ENCODE measurements at places on chromosomes 1 and 21. TPM values are rescaled to one million over a fixed set of nuclear protein-coding genes. Genes with fewer than 3 reads are reported as not detected.

Gene TCEA3
- 87.3 TPM for total RNA-seq

Gene RBM15
- 22.5 TPM for total RNA-seq

Gene PTBP2
- 13.4 TPM for total RNA-seq

Gene LCE2B
- not detected for total RNA-seq

Gene ADORA1
- 9.5 TPM for total RNA-seq

Gene RPTN
- total RNA-seq: not detected

Gene OR10Z1
- total RNA-seq: not detected

Gene CDK18
- 141 TPM for total RNA-seq

Gene CFH
- 25.6 TPM for total RNA-seq

Gene OLIG2
- total RNA-seq: not detected

Gene KLF17
- total RNA-seq: not detected

Gene HES3
- not detected for total RNA-seq

Gene AIRE
- not detected for total RNA-seq

Gene SH2D2A
- 1.1 TPM for total RNA-seq

Gene DFFB
- 2.0 TPM for total RNA-seq

Gene SMIM1
- 9.5 TPM for total RNA-seq

Gene ATP6V0B
- 82.9 TPM for total RNA-seq

Gene ST6GALNAC5
- total RNA-seq: 0.83 TPM

Gene AMY1C
- not detected for total RNA-seq

Gene HDAC1
- 32.7 TPM for total RNA-seq

Gene CYP2J2
- total RNA-seq: 182 TPM

Gene TFF1
- not detected for total RNA-seq

Gene ABCG1
- total RNA-seq: 13.5 TPM

Gene CYB5RL
- 4.4 TPM for total RNA-seq

Gene LRRC39
- 53.4 TPM for total RNA-seq

Gene OR2L3
- total RNA-seq: not detected

Gene RHD
- total RNA-seq: not detected

Gene CA6
- not detected for total RNA-seq

Gene HLX
- 5.7 TPM for total RNA-seq

Gene SAMD11
- 0.64 TPM for total RNA-seq

Gene SYT2
- not detected for total RNA-seq

Gene ASCL5
- not detected for total RNA-seq

Gene FCRL4
- total RNA-seq: not detected

Gene RAVER2
- 18.3 TPM for total RNA-seq

Gene FCRL5
- not detected for total RNA-seq

Gene SLC2A5
- 3.8 TPM for total RNA-seq

Gene TRIM45
- total RNA-seq: 6.9 TPM

Gene AMY1B
- total RNA-seq: not detected

Gene OR14K1
- not detected for total RNA-seq

Gene S100A1
- 2,190 TPM for total RNA-seq

Gene TIE1
- 21.2 TPM for total RNA-seq

Gene CAPN9
- not detected for total RNA-seq

Gene PTAFR
- 1.5 TPM for total RNA-seq

Gene UMODL1
- 0.19 TPM for total RNA-seq

Gene B3GALT5
- total RNA-seq: 0.07 TPM

Gene CD84
- 1.3 TPM for total RNA-seq

Gene FCRL1
- total RNA-seq: 0.35 TPM

Gene MR1
- 11.5 TPM for total RNA-seq

Gene OPRD1
- not detected for total RNA-seq

Gene TMPRSS2
- total RNA-seq: not detected

Gene PLEKHG5
- 16.4 TPM for total RNA-seq

Gene PAPPA2
- total RNA-seq: 1.1 TPM

Gene SGIP1
- total RNA-seq: 12.2 TPM

Gene NUDT4B
- not detected for total RNA-seq

Gene TRIM46
- 0.08 TPM for total RNA-seq

Gene NLRP3
- total RNA-seq: 0.44 TPM

Gene E2F2
- not detected for total RNA-seq

Data from heart left ventricle (tissue), 16 donors.